ENCODE measurements at places on chromosomes 1 and 21.

GRCh38 chr1:213939888-213940287 is 47.9 kb upstream of the PROX1 start:
- no peak for DNase-seq

GRCh38 chr21:45504021-45504515 is 38.2 kb downstream of the SLC19A1 start:
- DNase-seq, result no peak

- DNase-seq, result no peak
Measured at GRCh38 chr1:86933051-86933450, 18.6 kb downstream of the HS2ST1 start.

- no peak for DNase-seq
Measured at GRCh38 chr1:10379676-10380075, 19.2 kb upstream of the PGD start.

- DNase-seq, result no peak
Measured at GRCh38 chr1:82587371-82587770, 786.6 kb downstream of the ADGRL2 start.

GRCh38 chr1:162276493-162276892 is 100.2 kb downstream of the SPATA46 start:
- no peak for DNase-seq

- no peak for DNase-seq
Measured at GRCh38 chr1:171628225-171628624, 6.2 kb downstream of the MYOCOS start.

GRCh38 chr1:6513320-6513801 is 21.9 kb upstream of the PLEKHG5 start:
- no peak for DNase-seq

DNA sequence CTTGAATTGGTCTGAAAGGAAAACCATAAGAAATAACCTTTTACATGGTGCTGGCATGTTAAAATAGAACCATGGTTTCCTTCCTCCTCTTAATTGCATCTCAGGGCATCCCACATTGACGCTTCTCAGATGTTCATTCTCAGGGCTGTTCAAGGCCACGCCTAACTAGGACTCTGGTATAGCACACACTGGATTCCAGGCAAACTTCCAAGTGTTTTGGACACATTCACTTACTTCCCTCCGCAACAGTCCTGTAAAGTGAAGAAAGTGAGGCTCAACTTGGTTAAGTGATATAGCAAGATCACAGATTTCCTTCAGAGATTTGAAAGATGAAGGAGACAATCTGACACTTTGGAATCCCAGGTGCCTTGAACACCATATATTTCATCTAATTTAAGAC is 244.8 kb downstream of the DUSP10 start:
- no peak for DNase-seq

- no peak for DNase-seq
Measured at GRCh38 chr21:16708101-16708835, 804.6 kb upstream of the CXADR start.

GRCh38 chr1:89502895-89503294 is 21.7 kb upstream of the LRRC8B start:
- no peak for DNase-seq

DNA sequence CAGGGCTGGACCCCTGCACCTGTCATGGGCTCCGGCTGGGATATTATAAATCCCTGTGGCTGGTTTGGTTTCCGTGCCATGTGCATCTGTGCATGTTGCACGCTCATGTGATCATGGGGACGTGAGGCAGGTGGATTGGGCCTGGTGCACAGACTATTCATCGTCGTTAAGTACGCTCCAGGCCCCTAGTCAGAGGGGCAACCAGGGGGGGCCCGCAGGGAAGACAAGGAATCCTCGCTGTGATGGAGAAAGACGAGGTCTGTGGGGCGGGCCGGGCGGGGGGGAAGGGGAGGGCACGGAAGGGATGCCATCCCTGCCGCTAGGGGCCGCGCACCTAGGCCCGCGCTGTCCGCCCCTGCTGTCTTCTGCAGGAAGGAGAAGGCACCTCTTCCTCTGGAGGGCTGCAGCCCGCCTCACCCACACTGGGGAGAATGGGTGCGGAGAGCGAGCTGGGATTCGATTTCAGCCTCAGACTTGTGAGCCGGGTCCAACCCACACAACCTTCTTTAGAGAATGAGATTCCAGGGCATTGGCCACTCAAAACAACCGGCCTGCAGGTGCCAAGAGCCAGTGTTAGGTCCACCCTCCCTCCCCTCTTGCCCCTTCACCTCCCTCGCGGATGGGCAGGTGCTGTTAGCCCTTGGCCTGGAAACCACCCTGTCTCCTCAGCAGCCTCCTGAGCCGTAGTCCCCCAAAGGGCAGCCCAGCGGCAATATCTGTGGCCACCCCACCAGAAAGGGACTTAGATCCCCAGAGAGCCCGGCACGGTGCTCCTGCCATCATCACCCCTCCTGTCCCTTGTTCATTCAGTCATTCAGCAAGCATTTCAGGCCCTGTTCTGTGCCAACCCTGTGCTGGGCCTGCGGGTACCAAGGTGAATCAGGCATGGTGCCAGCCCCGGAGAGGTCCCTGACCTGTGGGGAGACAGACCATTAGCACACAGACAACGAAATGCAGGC is 950 bp upstream of the LRP8 start:
- no peak for DNase-seq
